Heart left ventricle (tissue), 16 donors: ENCODE measurements at places on chromosomes 7 and 10.

GRCh38 chr7:86844608-86845007, 200.9 kb downstream of the GRM3 start:
- DNase-seq = no peak

GRCh38 chr7:22900784-22901183, 78.1 kb upstream of the TOMM7 start:
- no peak for DNase-seq

- no peak for DNase-seq
These were observed 3.5 kb downstream of the TMEM273 start for GRCh38 chr10:49184642-49185111.

DNA sequence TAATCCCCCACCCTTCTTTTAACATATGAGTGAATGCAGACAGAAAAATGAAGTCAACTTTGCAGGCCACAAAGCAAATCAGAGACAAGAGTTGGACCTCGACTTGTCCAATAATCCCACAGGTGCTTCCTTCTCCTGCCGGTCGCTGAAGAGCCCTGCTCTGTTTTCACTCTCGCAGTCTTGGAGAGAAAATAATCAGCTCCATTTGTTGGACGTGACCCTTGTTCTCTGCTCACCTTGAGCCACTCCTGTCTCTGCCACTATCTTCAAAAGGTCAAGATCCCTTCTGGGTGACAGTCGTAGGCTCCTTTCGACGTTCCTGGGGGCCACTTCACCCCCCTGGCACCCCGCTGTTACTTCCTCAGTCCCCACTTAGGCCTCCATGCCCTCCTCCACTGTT, 2.8 kb upstream of the KLF6 start:
- no peak for DNase-seq

GRCh38 chr10:112792487-112793201, 157.4 kb upstream of the TCF7L2 start:
- DNase-seq = no peak

- DNase-seq = no peak
These were observed 84.1 kb downstream of the EZH2 start for GRCh38 chr7:148799893-148800555.

- DNase-seq = no peak
These were observed 127.2 kb upstream of the SP4 start for GRCh38 chr7:21300692-21301091.

- DNase-seq = peak; percentile 61
These were observed at the start of gene PRTFDC1 for GRCh38 chr10:24952143-24952706. Gene PRTFDC1 (minus strand): TSS chr10:24952606. CDS start chr10:24952575, 31 bp downstream.

GRCh38 chr7:155306673-155307470, 9.2 kb downstream of the INSIG1 start:
- DNase-seq = no peak
